Activated gamma-delta T cell treated with Interleukin-2 at 50 U/mL for 16 hours (primary cell): ENCODE measurements at places on chromosomes 5 and 9.

DNA sequence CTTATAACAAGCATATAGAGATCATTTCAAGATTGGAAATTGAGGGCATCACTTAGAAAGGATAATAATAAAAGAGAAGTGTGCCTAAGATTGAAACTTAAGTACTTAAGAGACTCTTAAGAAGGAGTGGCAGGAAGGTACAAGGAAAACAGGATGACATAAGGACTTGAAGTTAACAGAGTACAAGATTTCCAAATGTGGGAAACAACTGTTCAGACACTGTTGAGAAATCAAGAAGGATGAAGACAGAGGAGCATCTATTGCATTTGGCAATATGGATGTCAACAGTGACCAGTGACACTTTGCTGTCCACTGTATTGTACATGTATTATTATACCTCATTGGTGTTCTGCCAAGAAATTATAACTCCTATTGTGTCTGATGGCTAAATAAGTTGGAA lies 157.8 kb upstream of the PTGER4 start:
- no peak for DNase-seq

- no peak for DNase-seq
Measured at GRCh38 chr5:143316844-143317631, 86.4 kb downstream of the NR3C1 start.

DNA sequence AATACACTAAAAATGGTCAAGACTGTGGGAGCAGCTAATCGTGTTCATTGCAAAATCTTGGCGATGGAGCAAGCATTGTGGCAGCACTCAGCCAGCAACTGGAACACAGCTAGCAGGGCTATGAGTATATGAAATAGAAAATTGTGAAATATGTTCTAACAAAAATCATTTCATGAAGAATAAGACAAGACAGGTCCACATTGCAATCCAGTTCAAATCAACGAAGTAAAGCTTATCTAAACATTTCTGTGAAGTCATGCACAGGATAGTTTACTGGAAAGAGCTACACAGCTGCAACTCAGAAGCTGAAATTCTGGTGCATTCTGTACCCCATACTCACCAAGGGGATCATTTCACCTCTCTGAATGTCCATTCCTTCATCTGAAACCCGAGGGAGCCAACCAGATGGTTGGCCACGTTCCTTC lies 5.3 kb upstream of the NFIL3 start:
- no peak for DNase-seq

- DNase-seq = no peak
Measured at GRCh38 chr9:35917261-35917660, 8.0 kb downstream of the SPAAR start.

GRCh38 chr9:12538842-12539579 lies 154.2 kb upstream of the TYRP1 start:
- DNase-seq = no peak

DNA sequence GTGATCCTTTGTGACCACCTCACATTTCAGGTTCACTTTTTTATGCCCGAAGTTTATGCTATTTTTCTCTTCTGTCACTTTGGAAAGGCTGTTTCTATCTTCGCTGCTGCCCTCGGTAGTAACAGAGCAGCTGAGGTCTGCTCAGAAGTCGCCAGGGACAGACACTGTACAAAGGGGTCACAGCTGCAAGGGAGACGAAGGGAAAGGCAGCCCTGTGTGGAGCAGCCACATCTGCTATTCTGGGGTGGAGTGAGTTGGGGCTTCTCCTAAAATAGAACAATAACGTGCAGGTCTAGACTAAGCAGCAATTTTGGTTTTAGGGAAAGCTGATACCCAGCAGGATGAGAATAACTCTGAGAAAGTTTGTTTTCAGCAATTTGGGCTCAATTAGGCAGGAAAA lies 72.5 kb downstream of the ACTL7B start:
- DNase-seq = no peak

- no peak for DNase-seq
Measured at GRCh38 chr9:79976257-79977073, 404.7 kb downstream of the TLE4 start.

DNA sequence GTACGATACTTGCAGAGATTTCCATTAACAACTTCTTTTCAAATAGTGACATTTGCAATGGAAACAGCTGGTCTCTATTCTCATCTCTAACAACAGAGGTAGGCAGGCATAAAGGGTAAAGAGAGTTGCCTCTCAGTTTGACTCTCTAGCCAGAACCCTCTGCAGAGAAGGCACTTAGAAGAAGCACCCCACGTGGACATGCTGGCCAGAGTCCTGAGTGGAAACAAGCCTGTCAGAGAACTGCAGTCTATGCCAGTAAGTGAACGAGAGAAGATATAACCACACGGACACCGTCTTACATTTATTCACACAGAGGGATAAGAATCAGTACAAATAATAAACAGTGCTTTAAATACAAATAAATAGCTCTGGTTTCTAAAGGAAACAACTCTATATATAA lies 11.0 kb upstream of the LHX6 start:
- DNase-seq = no peak

DNA sequence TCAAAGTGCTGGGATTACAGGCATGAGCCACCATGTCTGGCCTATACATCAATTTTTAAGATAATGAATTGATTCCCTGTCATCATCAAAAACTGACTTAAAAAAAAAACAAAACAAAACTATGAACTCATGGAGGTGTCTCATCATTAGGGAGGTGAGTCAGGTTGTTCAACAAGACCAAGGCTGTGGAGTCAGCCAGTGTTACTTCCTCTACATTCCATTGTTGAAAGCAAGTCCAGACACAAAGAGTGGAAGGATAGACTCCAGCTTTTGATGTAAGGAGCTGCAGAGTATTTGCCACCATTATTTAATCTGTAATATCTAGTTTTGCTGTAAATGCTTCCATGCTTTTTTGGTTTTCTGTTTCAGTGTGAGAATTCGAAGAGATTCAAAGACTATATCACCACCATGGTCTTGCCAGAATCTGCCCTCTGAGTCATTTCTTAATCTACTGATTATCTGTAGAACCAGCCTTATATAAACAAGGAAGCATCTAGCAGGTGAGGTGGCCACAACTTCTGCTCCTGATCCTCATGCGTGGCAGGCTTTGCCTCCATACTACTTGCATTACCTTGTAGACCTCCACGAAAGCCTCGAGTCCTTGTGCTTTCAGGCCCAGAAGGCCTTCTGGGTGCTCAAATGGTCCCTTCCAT lies 156.1 kb downstream of the FGF1 start:
- no peak for DNase-seq

DNA sequence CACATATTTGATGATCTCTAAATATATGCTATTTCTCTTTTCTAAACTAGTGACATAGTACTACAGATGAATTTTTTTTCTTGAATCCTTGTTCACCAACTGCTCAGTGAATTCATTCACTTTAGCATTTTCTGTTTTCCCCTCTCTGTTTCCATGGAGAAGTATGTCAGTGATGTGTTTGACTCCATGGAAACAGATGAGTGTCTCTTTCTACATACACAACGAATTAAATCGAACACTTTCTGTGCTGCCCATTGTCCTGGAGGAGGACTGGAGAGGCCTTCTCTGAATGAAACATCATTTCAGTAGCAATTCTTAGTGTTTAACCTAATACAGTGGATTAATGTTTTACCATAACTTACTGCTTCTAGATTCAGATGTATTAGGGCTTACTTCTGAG lies 9.5 kb downstream of the INVS start:
- DNase-seq = no peak

DNA sequence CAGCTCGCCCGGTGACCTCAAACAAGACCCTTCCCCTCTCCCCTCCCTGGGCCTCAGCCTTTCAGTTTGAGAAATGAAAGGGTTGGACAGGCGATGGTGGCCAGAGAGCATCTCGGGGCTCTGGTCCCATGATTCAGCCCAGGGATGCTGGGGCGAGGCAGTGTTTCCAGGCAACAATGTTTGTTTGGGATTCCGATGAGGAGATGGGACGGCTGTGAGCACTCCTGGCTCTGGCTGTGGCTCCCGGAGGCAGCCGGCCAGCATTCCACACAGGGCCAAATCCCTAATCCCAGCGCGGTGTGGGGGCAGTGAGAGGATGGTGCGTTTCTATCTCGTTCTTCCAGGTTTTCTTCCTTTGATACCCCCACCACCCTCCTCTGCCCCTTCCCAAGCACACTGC lies 66.0 kb downstream of the HMCN2 start:
- DNase-seq = no peak

DNA sequence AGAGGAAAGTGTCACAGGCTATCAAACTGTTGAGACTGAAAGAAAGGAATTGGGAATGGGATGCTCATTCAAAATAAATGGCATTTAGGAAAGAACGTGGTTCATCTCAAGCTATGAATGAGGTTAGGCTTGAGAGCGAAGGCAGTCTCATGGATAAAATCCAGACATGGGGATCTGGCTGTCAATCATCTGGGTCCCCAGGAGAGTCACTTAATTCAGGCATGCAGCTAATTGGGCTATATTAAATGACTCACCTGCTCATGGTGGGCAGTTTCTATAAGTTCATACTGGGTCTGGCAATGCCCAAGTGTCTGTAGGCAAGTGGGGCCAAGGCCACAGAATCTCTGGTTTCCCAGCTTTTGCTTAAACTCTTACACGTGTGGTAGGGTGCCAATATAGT lies 286.5 kb upstream of the SEMA6A start:
- DNase-seq = no peak

GRCh38 chr5:135887881-135888614 lies 7.6 kb downstream of the IL9 start:
- DNase-seq = no peak

DNA sequence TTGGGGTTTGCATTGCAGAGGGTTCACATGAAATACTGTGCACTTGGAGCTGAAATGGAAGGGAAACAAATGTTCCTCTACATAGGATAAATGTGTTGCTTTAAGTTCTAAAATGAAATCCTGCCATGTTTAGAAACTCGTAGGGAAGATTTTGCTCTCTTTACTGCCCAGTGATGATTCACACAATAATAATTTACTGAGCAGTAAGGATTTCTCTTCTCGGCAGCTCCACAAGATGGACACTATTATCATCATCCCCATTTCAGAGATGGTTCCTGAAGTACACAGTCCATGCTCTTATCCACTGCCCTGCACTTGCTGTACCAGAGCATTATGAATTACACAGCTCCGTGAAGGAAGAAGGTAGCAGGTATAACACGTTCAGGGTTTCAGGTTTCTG lies 4.1 kb downstream of the HACD4 start:
- DNase-seq = no peak

DNA sequence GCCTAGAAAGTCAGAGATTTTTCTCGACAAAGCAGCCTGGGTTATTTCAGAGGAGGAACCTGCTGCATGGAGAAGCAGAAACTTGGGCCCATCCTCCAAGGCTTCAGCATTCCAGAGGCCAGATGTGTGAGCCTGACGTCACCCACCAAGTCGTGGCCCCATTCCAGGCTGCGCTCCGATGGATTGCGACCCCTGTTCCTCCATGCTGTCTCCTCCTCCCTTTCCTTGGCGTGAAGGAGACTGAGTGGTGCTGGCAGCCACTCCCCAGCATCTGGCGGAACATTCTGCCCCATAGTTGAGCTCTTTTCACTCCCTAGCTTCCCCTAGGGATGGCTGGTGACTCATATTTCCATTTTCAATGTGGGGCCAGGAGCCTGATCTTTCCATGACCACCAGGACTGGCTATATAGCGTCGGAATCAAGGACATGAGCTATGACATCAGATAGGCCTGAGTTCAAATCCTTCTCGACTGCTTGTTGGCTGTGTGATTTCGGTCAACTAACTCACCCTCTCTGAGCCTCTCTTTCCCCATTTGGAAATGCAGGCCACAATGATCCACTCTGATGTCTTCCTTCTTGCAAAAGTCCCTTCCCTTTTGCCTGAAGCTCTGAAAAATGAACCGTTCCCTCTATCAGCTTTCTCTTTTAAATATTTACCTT lies 24.5 kb upstream of the DUSP1 start:
- DNase-seq = no peak
